EL (cell line): ENCODE measurements at places on chromosomes 16 and 17.

GRCh38 chr16:29698484-29699323 lies 19.7 kb downstream of the QPRT start:
- DNase-seq: no peak

GRCh38 chr17:19570544-19571062 lies 36.9 kb downstream of the SLC47A1 start:
- no peak for DNase-seq

DNA sequence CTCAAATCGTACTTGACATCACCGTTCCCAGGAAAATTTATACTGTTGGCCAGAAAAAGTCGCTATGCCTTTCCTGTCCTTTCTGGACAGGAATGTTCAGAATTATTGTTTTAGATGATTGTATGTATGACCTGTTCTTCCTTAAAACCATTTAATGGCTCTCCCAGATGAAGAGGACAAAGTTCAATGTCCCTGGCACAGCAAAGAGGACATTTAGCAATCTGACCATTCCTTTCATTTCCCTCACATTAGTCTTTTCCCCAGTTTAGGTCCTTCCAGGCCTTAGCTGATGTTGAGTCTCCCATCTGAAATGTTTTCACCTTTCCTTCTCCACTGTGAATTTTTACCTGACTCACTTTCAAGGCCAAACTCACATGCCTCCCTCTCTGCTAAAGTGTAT lies 938.9 kb downstream of the CDH11 start:
- DNase-seq: no peak

DNA sequence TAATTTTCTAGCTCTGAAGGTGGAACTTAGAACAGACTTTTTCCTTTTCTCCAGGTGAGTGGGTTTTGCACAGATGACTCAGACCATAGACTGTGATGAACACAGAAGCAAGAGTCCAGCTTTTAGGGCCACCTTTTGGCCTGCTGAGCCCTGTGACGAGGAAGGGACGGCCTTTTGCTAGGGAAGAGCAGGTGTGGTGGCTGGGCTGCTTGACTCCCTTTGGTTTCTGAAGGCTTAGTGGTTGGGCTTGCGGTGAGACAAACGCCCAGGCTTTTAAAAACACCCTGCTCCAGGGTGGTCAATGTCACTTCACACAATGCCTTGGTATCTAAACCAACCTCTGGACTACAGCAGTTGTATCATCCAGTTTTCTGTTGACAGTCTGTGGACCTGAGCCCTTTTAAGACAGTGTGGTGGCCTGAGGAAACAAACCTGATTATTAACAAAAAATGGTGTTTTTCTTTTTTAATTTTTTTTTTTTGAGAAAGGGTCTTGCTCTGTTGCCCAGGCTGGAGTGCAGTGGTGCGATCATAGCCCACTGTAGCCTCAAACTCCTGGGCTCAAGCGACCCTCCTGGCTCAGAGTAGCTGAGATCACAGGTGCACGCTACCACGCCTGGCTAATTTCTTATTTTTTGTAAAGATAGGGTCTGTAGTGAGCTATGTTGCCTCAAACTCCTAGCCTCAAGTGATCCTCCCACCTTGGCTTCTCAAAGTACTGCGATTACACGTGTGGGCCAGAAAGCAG lies 134.0 kb downstream of the SNX29 start:
- no peak for DNase-seq

GRCh38 chr17:10149573-10150399 lies 48.6 kb downstream of the GAS7 start:
- DNase-seq: peak; percentile 83

DNA sequence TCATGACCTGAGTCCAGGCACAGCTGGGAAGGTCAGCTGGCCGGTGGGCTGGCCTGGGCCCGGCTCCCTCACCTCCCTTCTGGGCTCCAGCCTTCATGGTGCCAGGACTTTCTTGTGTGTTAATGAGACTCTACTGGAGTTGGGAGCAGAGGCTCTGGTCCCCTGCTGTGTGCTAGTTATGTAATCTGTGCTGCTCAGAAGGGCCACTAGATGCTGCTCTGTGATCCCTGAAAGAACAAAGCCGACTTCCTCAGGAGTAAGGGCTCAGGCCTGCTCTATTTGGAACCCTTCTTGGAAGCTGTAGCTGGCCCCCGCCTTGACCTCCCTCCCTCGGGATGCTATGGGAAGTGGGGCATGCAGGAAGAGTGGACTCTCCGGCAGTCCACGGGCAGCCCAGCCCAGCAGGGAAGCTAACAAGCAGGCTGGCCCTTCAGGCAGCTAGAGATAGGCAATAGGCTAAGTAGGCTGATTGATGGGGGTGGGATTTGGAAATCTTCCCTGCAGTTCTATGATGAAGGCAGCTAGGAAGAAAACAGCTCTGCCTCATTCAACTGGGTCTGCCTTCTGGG lies 3.3 kb upstream of the CDK5R1 start:
- DNase-seq: peak; percentile 70

DNA sequence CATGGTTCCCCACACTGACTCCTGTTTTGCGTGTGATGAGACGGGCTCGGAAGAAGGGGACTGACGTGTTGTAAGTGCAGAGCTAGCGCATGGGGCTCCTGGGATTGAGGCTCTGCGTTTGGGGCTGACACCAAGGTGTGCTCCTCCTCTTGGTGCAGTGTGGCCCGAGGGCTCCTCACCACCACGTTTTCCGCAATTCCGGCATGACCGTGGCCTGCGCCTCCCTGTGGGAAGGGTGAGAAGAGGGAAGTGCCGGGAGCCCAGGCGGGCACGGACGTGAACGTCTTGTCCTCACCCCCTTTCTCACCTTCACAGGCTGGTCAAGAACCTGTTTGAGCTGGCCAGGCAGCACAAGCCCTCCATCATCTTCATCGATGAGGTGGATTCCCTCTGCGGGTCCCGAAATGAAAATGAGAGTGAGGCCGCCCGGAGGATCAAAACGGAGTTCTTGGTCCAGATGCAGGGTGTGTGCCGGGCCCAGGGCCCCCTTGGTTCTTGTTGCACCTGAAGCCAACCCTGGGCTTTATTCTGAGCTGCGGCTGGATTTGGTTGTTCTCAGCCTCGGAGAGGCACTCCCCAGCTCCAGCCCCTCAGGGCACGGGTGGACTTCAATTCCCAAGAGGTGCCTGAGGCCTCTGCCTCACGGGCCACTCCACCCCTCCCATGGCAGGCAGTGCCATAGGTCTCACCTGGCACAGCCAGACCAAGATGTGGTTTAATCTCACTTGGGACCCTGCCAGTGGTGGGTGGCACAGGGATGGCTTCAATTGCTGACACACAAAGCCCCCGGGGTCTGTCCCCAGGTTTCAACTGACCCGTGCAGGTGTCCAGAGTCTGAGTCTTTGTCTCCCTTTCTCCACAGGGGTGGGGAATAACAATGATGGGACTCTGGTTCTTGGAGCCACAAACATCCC lies 8.9 kb downstream of the VPS4A start:
- no peak for DNase-seq
